RKO (cell line): ENCODE measurements at places on chromosomes 5 and 9.
A peak's percentile ranks its signal among the peaks of the same experiment; 100 is the strongest.

DNA sequence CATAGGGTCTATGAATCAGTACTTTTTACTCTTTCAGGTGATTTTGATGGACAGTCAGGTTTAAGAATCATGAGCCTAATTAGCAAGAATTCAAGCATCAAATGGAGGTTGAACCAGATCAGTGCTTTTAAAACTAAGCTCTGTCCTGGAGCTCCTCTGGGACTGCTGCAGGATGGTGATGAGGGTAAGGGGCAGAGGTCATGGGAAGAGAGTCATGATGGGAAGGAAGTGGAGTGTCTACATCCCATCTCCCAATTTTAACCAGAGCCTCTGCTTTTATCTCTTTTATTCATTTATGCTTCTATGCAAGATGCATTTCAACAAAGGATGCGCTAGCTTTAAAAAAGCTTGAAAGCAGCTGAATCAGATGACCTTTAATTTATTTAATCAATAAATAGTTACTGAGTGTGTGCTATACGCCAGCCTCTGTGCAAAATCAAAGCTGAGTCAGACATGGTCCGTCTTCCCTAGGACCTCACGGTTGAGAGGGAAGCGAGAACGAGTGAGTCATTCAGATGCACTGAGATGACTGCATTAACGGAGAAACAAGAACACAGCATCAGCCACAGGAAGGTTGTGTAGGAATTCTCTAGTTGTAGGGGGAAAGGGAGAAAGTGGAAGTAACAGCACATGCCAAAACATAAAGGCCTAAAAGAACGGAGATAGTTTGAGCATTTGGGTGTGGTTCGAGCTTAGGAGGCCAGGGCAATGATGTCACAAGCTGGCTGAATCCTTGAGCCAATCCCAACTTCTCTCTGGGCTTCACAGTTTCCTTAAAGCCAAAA lies 441.6 kb upstream of the BRINP1 start:
- peak; percentile 83 for DNase-seq

DNA sequence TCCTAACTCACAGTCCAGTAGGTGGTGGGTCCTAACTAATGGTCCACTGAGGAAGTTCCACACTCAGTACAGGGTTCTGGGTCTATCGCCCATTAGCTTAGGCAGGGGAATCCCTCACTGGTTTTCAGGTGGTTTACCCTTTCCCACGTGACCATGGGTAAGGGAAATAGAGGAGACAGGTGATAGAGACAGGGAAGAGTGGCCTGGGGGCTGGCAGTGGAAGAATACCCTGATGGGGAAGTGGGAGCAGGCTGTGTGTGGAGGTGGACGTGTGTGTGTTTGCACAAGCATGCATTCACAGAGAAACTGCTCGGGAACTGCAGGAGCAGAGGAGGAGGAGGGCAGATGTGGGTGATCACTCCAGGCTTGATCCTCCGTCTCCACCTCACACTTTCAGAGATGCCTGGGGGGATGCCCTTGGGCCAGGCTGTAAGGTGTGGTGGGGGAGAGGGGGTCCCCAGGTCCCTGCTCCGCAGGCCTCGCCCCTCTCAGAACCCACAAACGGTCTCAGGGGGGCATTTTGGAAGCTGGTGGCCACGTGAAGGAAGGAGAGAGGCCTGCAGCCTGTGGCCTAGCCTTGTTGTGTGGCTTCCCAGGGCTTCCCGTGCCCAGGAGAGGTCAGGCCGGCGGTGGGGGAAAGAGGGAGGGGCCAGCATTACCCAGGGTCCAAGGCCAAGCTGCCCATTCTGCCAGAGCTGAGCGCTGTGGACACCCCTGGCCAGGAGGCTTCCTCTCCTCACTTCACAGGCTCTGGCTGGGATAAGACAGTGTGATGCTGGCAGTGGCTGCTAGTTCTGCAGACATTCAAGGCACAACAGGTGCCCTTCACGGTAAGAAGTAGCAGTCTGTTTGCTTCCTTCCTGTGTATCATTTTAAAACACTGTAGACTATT lies 80.0 kb downstream of the OTULIN start:
- DNase-seq, result no peak

DNA sequence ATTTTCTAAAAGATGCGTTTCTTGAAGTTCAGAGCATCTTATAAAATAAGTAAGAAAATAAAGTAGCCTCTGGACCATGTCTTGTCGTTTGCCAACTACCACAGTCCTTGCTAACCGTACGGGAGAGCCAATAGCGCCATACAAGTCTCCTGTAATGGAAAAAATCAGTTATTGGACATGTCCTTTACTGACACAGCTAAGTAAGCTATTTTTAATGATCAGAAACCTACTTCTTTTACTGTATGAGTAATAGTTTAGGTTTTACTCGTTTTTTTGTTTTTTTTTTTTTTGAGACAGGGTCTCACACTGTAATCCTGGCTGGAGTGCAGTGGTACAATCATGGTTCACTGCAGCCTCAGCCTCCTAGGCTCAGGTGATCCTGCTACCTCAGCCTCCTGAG lies 37.7 kb upstream of the RAPGEF6 start:
- no peak for DNase-seq

DNA sequence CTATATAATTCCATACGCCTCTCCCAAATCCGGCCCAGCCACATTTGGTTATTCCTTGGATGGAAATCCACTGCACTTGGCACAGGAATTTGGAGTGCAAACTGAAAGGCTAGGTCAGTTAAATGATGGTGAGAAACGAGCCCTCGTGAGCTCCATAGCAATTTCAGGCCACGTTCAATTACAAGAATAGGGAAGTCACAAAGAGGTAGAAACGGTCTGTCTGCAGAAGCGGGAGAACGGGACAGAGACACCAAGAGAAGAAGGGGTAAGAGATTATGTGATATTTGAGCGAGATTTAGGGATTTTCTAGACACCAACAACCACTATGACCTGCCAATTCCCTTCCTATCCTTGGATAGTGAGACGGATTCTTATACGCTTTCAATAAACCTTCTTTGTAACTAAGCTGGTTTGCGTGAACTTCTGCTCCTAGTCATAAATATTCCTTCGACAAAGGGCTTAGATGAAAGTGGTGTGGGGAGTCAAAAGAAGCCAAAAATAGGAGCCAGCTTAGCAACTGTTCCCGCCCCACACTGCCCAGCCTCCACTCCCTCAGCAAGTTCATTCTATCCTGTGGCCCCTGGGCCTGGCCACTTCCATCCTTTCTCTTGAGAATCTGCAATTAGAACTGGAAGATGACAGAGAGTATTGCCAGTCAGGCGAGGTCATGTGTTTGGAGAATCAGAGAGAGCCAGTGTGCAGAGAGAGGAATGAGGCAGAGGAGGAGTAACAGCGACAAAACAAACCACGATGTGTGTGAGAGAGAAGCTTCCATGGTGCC lies 118.4 kb downstream of the ZNF608 start:
- no peak for DNase-seq

- peak; percentile 54 for DNase-seq
Measured at GRCh38 chr5:36060420-36060887, 6.2 kb downstream of the UGT3A2 start.

DNA sequence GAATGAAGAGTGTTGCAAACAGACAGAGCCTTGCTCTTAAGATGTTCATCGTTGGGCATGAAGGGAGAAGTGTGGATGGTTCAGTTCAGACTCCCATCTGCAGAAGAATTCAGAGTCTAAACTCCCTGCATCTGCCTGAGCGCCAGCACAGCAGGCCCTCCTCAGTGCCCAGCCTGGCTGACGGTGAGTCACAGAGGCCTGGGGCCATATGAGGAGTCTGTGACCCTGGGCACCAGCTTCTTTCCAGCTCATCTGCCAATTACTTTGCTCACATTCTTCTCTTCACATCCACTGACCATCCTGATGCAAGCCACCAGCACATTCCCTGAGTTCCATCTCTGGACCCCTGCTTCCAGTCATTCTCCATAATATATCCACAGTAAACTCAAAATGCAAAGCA lies 401.1 kb upstream of the TRPC7 start:
- DNase-seq, result no peak

DNA sequence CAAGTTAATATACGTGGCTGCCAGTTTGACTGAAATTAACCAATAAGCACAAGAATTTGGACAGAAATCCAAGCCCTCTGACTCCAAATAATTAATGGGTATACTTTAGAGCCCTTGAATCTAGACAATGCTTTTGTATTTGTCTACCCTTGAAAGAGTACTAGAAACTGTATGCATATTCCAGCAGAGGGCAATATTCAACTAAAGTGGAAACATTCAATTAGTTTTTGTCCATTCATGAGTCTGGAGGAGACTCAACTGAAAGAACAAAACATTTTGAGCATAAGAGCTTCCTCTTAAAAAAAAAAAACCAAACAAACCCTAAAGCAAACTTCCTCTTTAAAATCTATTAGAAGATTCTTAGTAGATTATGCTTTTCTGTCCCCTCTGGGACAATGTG lies 157.8 kb downstream of the ARHGEF28 start:
- peak; percentile 23 for DNase-seq

GRCh38 chr5:43313035-43313853 lies at the start of gene HMGCS1:
Gene HMGCS1 (minus strand): TSS chr5:43313412. CDS start chr5:43298965, 14,447 bp downstream.
- peak; percentile 97 for DNase-seq

- no peak for DNase-seq
Measured at GRCh38 chr5:73118391-73118973, 1.9 kb upstream of the TMEM171 start.

DNA sequence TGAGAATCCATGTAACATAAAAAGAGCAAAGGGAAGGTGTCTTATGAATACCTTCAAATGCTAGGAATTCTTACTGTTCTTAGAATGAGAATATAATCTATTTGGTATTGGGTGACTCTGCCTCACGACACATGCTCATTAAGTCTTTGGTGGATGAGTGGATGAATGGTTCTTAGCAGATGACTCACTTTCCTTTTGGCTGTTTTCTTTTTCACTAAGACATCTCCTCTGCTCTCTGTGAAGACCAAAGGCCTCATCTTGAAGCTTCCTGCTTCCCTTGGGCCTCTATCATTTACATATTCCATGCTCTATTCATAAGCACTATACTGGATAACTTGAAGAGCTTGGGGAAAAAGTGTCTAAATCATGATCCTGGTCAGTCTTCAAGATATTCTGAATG lies 468.1 kb downstream of the SPATA31D1 start:
- DNase-seq, result peak; percentile 1

DNA sequence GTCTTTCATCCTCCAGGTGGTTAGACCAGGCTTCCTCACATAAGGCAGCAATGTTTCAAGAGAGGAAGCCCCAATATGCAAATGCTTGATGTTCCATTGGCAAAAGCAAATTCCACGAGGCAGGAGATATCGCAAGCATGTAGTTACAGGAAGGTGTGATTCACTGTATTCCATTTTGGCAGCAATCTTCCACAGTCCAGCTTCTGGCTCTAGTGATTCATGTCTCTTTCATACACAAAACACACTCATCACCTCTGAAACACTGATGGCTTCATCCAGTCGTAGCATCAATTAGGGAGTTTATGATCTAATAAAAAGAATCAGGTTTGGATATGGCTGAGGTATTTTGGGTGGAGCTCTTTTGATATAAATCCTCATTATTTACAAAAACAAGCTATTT lies 552.2 kb upstream of the RIOK2 start:
- DNase-seq, result peak; percentile 94

- DNase-seq, result no peak
Measured at GRCh38 chr5:176873541-176874172, 25.5 kb downstream of the HK3 start.

- no peak for DNase-seq
Measured at GRCh38 chr9:98226516-98226915, 28.9 kb downstream of the TBC1D2 start.

DNA sequence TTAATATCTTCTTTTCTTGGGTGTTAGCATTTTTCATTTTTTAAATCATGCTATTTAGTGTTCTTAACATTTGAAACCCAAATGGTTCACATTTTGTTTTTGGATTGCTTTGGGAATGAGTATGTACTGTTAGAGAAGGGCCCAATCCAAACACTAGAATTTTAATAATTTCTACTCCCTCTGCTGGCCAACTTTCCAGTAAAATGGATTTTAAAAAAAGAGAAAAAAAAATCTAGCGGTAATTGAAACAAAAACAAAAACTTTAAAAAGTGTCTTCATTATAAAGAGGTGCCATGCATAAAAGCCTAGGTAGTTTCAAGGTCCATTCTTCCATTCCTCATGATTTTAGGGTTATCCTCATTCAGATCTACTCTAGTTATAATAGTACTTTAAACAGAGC lies 32.1 kb upstream of the RICTOR start:
- peak; percentile 17 for DNase-seq

DNA sequence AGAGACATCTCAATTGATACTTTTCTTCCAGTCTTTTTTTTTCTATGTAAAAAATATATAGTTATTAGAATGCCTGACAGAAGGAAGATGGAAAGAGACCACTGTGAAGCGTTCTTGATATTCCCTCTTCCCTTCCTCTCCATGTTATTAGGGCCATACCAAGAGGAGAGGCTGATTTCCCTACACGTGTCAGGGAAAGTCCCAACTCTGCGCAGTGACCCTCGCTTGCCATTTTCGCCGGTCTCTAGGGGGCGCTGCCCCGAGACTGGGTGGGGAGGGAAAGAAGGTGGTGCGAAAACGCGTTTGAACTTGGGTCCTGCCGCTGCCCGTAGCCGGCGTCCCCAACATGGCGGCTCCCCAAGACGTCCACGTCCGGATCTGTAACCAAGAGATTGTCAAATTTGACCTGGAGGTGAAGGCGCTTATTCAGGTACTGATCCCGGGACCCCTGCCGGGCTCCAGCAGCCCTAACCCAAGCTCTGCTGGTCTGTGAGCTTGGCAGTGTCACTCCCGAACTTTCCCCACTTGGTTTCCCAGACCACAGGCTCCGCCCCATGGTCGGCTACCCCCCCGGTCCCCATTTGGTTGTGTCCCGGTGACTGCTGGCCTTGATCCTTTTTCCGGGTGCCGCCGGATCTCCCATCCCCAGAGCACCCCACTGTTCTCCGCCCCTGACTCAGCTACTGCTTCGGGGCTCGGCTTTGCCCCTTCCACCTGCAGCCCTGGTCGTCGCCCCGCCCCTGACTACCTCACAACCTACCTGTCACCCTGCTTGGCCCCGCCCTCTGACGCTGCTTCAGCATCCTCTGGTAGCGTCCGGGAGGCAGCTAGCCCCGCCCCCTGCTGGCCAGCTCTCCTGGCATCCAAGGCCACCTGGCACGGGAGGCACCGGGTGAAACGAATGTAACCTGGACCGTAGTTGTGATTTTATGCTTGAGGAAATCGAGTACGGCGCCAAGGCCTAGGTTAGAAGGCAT lies at the start of gene BNIP1:
TSS of gene BNIP1 (plus strand) at position 332 of the 977 bp plus-strand sequence. CDS start at position 347, 15 bp downstream.
- DNase-seq, result peak; percentile 92

- DNase-seq, result no peak
Measured at GRCh38 chr5:121399879-121400278, 451.8 kb upstream of the FTMT start.

- no peak for DNase-seq
Measured at GRCh38 chr5:109837231-109837861, 147.6 kb downstream of the MAN2A1 start.
